ENCODE measurements at places on chromosomes 7 and 10. TPM values are rescaled to one million over a fixed set of nuclear protein-coding genes. Genes with fewer than 3 reads are reported as not detected.

ZEB1 gene
- 10.1 TPM for total RNA-seq

SPOCK2 gene
- total RNA-seq, result 0.51 TPM

ATOH7 gene
- total RNA-seq, result 0.10 TPM

PRRT4 gene
- total RNA-seq, result 0.26 TPM

CPXM2 gene
- not detected for total RNA-seq

USP6NL gene
- total RNA-seq, result 11.8 TPM

FGL2 gene
- total RNA-seq, result not detected

GNAT3 gene
- not detected for total RNA-seq

GHRHR gene
- not detected for total RNA-seq

LMBR1 gene
- total RNA-seq, result 31.5 TPM

FLNC gene
- total RNA-seq, result 5.3 TPM

NPTX2 gene
- total RNA-seq, result 0.12 TPM

ZNF736 gene
- total RNA-seq, result 0.07 TPM

RAPGEF5 gene
- total RNA-seq, result 0.25 TPM

OR2A1 gene
- not detected for total RNA-seq

TRIL gene
- total RNA-seq, result not detected

GPR146 gene
- 1.8 TPM for total RNA-seq

PIP gene
- 0.64 TPM for total RNA-seq

PSD gene
- total RNA-seq, result 0.31 TPM

THSD7A gene
- total RNA-seq, result 2.4 TPM

SLC18A2 gene
- 0.02 TPM for total RNA-seq

DLX6 gene
- not detected for total RNA-seq

PPP1R9A gene
- 4.0 TPM for total RNA-seq

SMO gene
- total RNA-seq, result 14.3 TPM

MOGAT3 gene
- total RNA-seq, result not detected

BAMBI gene
- 11.3 TPM for total RNA-seq

ACTL6B gene
- total RNA-seq, result not detected

PHYHIPL gene
- total RNA-seq, result 0.16 TPM

GRB10 gene
- 62.1 TPM for total RNA-seq

HOXA7 gene
- 5.2 TPM for total RNA-seq

LRRN3 gene
- total RNA-seq, result not detected

SLC16A9 gene
- 0.08 TPM for total RNA-seq

SFTPA1 gene
- total RNA-seq, result not detected

LRRC61 gene
- total RNA-seq, result 0.07 TPM

MEPCE gene
- total RNA-seq, result 43.3 TPM

OR13A1 gene
- total RNA-seq, result 0.05 TPM

AKR1C8 gene
- total RNA-seq, result not detected

SEMA3E gene
- 1.7 TPM for total RNA-seq

CADPS2 gene
- total RNA-seq, result 0.05 TPM

RARRES2 gene
- not detected for total RNA-seq

UCMA gene
- not detected for total RNA-seq

VWDE gene
- total RNA-seq, result 0.43 TPM

TLX1 gene
- not detected for total RNA-seq

URGCP gene
- total RNA-seq, result 27.8 TPM

TSPAN33 gene
- total RNA-seq, result 6.4 TPM

FXYD4 gene
- not detected for total RNA-seq

ZMIZ1 gene
- total RNA-seq, result 46.3 TPM

PKD2L1 gene
- 0.05 TPM for total RNA-seq

CDK6 gene
- total RNA-seq, result 12.3 TPM

C7orf33 gene
- total RNA-seq, result not detected

REPIN1 gene
- total RNA-seq, result 76.5 TPM

ZNF789 gene
- total RNA-seq, result 7.9 TPM

DNAJC12 gene
- 57.0 TPM for total RNA-seq

C10orf67 gene
- total RNA-seq, result not detected

SFMBT2 gene
- 9.7 TPM for total RNA-seq

NRCAM gene
- 96.4 TPM for total RNA-seq

MMP21 gene
- total RNA-seq, result 0.05 TPM

BLNK gene
- not detected for total RNA-seq

EGR2 gene
- 0.21 TPM for total RNA-seq

ADAM22 gene
- total RNA-seq, result 0.33 TPM

All from A549 treated with Hydrocortisone at 1 μM for 4 hours (cell line).